ENCODE measurements at places on chromosomes 7 and 10. TPM values are rescaled to one million over a fixed set of nuclear protein-coding genes. Genes with fewer than 3 reads are reported as not detected.

- no peak for DNase-seq
Measured at GRCh38 chr10:5533098-5533731, 8.5 kb downstream of the CALML3 start.

The AKR1C4 gene
- not detected for total RNA-seq

DNA sequence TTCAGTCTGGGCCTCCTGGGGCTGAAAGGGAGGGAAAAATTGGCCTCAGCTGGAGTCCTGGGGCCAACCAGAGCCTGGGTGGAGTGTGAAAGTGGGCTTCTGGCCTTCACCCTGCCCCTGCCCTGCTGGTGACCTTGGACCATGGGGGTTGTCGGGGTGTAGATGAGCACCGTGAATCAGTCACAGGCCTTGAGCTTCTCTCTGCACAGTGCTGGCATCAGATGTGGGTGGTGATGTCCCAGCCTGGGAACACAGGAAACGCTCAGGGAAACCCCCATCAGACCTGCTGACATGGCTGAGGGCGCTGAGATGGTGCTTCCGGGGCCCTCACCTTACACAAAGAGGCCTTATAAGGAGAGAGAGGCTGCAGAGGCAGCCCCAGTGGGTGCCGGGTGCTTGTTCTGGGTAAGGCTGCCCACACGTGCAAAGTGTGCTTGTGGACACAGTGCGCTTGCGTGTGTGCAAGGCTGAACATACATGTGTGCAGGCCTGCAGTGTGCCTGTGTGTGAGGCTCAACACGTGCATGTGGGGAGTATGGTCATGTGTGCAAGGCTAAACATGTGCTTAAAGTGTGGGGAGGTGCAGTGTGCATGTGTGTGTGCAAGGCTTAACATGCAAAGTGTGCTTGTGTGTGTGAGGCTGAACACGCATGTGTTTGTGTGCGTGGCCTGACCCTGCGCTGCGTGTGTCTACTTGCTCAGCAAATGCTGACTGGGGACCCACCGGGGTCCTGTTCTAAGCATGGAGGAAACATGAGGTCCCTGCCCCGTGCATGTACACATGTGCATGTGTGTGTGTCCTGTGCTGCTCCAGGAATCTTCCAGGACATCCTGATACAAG is 6.5 kb downstream of the ARPC1B start:
- peak; percentile 95 for DNase-seq

The APBB1IP gene
- total RNA-seq = 75.9 TPM

The ATP5F1C gene
- 293 TPM for total RNA-seq

DNA sequence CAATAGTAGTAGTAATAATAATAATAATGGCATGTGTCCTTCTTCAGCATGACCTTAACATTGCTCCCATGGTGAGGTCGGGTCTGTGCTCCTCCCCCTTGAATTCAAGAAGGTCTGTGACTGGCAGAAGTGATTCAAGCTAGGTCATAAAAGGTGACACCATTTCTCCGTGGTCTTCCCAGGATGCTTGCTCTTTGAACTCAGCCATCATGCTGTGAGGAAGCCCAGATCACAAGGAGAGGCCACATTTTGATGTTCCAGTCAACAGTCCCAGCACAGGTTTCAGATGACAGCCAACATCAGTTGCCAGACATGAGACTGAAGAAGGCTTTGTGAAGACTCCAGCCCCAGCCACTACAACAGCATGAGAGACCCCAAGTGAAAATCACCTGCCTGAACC is 83.9 kb downstream of the SEPTIN14 start:
- DNase-seq = no peak

GRCh38 chr7:68187532-68187931 is 1190.9 kb downstream of the TYW1 start:
- no peak for DNase-seq

- DNase-seq = peak; percentile 47
Measured at GRCh38 chr7:28626624-28627262, 214.4 kb downstream of the CREB5 start.

The STEAP4 gene
- not detected for total RNA-seq

The CDC14C gene
- not detected for total RNA-seq

All from activated CD8-positive, alpha-beta T cell treated with anti-CD3 and anti-CD28 coated beads, Interleukin-2, amount 10 ng/mL, durations not matched to agents 7 days and 5 days (primary cell).